Stimulated activated CD4-positive, alpha-beta T cell treated with anti-CD3 and anti-CD28 coated beads, TNF-alpha, amount 100 ng/mL, for 4 hours (primary cell): ENCODE measurements at places on chromosomes 5 and 9.

DNA sequence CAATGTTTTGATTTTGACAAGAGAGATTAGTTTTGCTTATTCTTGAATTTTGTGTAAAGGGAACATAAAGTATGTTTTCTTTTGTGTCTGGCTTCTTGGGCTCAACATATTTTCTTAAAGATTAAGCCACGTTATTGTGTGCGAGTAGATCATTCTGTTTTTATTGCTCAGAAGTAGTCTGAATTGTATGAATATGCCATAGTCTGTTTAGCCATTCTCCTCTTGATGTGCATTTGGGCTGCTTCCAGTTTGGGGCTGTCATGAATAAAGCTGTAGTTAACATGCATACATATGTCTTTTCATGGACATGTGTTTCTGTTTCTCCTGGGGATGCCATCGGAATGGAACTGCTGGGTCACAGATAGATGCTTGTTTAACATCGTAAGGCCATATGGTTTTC, 198.9 kb downstream of the FANCC start:
- DNase-seq = no peak

GRCh38 chr5:115124741-115125140, 45.0 kb downstream of the TRIM36 start:
- DNase-seq = no peak

DNA sequence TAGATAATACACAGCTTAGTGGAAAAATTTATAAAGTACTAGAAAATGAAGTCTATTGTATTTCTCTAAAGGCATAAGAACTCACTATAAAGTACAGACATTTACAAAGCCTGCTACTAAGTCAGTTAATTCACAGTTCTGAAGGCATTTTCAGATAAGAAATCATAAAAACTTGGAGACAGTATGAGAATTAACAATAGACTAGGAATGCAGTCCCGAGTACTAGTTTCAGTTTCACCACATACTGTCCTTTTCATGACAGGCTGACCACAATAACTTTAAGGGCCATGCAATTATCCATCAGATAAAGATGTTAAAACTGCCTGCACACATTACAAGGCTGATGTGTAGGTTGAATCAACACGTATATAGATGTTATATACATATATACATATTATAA, 362.6 kb upstream of the SMC2 start:
- no peak for DNase-seq

GRCh38 chr5:171762903-171763302, 22.7 kb upstream of the SMIM23 start:
- no peak for DNase-seq
